SHP77 (cell line): ENCODE measurements at places on chromosomes 4 and X.
A peak's percentile ranks its signal among the peaks of the same experiment; 100 is the strongest.

- peak; percentile 46 for DNase-seq
Observed at GRCh38 chr4:151015459-151016347, 619 bp upstream of the LRBA start.

DNA sequence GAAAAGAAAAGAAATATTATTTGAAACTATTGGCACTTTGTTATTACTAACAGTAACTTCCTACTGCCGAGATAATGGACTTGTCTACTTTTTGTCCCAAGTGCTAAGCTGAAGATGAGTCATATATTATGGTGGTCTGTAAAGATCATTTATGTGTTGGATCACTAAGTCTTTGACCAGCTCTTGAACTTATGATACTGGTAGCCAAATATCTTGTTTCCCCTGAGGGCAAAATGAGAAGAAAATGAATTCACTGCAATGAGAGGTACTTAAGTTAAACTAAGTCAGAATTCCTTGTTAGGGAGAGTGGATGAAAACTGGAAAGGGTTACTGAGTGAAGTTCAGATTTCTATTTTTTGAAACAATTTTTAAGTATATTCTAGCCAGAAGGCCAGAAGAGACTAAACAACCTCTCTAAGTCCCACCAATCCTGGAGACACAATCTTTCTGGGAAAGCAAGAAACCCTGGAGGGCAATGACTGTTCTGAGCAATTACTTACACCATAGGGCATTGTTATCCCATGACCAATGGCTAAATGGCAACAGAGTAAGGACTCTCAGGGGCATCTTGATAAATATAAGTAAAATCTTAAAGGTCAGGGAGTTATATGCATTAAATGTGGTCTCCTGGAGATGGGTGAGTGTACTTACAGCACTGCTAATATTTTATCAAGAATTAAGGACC is 287.7 kb downstream of the STIM2 start:
- no peak for DNase-seq

- no peak for DNase-seq
Observed at GRCh38 chr4:55364691-55365344, 18.8 kb downstream of the SRD5A3 start.

DNA sequence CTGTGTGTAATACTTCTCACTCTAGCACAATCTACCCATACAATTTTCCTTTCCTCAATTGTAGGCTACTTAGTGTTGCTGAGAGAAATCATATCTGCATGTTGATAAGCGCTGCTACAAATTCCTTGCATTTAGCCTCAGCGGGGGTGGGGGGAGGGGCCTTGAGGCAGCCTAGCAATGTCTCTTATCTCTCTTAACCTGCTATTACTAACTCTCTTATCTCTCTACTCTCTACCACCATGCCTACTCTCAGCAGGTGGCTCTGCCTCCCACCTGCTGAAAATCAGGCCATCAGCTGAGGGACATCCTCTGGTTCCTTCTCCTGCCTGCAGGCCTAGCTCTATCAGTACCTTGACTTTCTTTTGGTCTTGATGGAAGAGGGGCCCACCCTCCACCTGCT is 98.9 kb downstream of the GPR82 start:
- no peak for DNase-seq

DNA sequence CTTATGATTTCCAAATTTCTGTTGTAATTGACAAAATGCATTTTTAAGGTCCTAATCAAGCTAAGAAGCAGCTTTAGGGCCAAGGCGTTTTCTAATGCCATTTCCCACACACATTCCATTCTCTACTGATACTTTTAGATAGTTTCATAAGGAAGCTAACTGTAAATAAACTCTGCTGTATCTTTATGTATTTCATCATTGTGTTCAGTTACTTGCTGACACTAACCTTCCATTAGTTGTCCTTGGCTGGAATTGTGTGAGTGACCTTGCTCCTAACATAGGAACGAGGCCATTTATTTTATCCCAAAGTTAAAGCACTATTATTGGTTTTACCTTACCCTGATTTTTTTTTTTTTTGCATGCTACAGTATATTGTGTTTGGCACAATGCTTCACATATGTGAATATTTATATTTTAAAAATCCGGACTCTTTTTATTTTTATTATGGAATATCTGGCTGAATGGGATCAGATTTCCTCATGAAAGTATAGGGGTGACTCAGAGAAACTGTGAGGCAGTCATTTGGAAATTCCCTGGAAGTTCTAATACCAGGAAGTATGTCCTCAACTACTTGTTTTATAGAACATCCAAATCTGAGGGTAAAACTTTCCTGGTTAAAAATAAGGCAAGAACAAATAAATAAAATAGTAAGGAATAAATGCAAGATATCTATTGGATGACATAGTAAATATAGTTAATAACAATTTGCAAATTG is 62.7 kb upstream of the SORBS2 start:
- no peak for DNase-seq

DNA sequence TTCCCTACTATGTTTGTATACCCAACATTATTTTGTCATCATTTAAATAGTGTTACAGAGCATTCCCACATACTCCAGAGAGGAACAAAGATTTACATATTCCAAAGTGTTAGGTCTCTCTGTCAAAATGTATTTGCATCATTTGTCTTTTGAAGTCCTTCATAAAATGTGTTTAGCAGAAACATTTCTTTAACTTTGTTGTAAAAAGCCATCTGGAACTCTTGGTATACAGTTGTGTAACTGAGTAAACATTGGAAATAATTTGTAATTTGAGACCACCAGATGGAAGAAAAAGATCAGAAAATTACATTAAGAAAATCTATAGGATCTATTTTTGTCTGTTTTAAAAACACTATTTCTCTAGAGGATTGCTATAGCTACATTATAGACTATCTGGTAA is 56.6 kb upstream of the ALB start:
- no peak for DNase-seq

DNA sequence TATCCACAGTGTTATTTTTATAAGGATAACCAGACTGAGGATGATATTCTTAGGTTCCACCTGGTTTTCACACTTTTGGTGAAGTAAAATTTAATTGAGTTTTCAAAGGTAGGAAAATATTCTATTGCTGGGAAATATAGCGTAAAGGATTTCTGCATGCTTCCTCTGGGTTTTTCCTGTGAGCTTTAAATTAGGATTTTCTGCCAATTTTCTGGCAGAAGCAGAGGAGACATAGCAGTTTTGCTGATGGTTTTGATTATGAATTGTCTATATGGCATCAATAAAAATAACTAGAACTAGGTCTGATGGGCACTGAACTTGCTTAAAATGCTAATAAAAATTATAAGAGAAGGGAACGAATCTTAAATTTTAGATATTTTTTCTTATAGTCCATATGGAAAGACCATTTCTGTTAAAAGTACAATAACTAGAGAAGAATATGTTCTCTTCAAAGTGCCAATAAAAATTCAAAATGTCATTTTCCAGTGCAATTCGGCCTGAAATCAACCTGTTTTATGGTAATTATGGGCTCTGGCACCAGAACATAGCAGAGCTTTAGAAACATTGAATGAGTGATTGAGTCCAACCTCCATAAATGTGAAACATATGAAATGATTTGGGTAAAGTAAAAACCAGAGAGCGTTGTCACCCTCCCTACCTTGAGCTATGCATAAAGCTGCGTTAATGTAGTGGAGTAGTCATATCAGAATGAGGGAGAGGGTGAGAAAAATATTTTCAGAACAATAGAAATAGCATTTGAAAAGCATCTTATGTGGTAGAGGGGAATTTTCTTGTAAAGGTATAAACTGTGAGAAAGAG is 279.7 kb downstream of the SPRY1 start:
- no peak for DNase-seq

GRCh38 chr4:41934514-41934900 is 722 bp upstream of the TMEM33 start:
- DNase-seq = no peak

DNA sequence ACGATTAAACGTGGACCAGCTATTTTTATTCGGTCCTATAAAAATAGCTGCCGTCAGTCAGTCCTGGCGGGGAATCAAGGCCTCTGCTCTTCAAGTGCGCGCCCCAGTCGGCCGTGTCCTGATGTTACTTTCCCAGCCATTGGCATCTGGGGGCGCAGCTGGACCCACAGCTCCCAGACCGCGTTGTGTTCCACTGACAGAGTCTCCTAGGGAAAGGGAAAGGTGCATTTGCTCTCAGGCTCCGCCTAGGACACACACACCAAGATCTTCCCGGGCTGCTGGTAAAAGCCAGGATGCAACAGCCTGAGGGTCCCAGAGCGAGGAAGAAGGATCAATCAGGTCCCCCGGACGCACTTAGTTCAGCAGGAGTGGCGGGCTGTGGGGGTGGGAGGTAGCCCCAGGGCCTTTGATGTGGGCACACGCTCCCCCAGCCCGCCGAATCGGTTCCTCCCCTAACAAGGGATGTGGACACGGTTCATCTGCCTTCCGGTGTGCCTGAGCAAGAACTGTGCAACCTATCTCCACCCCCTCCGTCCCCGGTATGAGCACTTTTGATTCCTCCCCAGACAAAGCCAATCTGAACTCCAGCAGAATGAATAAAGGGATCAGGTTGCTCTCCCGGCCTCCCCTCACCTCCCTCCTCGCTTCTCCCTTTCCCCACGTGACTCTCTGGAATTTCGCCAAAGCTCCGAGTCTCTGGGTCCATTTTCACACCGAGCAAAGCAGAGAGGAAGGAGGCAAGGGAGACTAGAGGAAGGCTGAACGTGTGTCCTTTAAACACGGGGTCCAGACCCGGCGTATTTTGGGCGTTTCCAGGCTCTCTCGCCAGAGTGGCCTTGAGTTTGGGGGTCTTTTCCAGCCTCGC is 626 bp upstream of the FRAS1 start:
- DNase-seq = peak; percentile 94

- no peak for DNase-seq
Observed at GRCh38 chr4:117491516-117491915, 406.1 kb upstream of the TRAM1L1 start.

DNA sequence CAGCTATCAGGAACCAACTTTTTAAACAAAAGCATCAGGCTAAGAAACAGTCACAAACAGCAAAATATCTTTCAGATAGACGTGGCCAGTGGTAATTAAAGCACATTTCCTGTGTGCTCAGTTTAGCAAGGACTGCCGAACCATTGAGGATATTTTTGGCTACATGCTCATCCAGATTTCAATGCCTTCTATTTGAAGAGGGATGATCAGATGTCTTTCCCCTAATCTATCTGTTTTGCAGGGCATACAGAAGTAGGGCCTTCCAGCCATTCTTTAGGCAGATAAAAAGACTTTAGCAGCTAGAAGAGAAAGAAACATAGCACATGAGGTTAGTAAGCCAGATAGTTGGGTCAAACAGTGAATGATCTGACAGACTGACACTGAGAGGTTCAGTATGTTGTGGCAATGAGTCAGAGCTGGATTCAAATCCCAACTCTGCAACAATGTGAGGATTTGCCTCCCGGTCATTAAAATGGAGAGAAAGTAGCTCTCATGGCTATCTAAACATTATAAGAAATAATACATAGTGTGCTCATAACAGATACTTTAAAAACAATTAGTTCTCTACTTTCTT is 100.0 kb upstream of the PRKG2 start:
- peak; percentile 63 for DNase-seq

DNA sequence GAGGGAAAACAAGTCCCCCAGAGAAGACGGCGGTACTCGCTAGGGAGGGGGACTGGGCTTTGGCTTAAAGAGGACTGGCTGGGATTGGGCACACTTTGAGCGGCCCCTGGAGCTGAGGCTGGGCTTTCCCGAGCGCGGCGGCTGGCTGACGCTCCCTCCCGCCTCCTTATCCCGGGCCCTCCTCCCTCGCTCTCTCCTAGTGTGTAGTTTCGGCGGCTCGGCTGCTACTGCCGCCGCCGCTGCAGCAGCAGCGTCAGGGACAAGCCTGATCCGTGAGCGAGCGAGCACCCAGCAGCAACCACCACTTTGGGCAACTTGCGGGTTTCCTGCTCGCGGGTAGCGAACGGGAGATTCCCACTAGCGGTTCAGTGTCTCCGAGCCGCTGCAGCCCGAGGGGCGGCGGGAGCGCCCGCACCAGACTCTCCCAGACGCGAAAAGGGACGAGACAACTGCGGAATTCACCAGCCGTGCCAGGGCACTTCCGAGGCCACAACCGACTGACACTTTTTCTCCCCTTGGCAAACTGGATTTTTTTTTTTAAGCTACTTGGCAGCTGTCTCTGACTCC is 632 bp upstream of the PCDH7 start:
- peak; percentile 21 for DNase-seq

DNA sequence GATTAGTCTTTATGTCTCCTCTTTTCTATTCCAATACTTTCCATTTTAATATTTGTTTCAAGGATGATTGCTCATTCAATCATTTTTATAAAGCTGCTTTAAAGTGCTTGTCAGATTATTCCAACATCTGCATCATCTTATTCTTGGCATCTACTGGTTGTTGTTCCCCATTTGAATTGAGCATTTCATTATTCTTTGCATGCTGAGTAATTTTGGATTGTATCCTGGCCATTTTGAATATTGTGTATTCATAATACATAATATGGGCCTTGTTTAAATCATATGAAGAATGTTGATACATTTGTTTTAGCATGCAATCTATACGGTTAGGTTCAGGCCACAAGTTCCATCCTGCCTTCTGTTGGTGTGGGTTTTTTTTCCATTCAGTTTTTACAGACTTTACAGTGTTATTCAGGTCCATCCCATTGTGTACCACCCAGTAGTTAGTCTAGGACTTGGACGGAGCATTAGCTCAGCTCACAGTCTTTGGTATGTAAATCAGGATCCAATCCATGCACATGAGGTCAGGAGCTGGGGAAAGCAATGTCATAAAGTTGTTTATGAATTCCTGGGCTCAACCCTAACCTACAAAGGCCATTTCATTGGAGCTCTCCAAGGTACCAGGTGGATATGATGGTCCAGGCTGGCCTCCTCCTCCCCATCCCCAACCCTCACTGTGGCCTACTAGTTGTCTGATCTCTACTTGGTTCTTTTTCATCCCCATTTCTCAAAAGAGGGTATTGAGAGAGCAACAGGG is 20.3 kb downstream of the RGN start:
- DNase-seq = no peak

GRCh38 chrX:134694333-134695322 is 36.4 kb upstream of the PLAC1 start:
- peak; percentile 15 for DNase-seq

- DNase-seq = no peak
Observed at GRCh38 chrX:53283567-53283966, 2.2 kb upstream of the IQSEC2 start.

GRCh38 chr4:33494150-33494549 is 2750.2 kb downstream of the ARAP2 start:
- peak; percentile 1 for DNase-seq

DNA sequence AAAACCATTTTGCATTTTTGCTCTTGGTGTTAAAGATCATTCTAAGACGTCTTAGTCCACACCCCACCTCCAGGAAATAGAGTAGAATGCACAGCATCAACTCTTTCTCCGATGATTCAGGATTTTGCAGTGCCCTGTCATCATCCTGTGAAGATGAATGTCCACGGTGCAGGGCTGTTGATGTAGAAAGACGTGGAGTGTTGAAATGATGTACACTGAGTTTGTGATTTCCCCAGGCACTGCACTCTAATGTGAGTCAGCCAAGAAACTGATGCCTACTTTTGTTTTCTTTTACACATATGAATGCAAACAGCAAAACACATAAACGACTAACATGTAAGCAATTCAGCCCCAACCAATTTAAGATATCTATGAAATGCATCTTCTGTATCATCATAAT is 10.5 kb downstream of the LGI2 start:
- no peak for DNase-seq
